GDM1 (cell line): ENCODE measurements at places on chromosomes 6 and 20.

DNA sequence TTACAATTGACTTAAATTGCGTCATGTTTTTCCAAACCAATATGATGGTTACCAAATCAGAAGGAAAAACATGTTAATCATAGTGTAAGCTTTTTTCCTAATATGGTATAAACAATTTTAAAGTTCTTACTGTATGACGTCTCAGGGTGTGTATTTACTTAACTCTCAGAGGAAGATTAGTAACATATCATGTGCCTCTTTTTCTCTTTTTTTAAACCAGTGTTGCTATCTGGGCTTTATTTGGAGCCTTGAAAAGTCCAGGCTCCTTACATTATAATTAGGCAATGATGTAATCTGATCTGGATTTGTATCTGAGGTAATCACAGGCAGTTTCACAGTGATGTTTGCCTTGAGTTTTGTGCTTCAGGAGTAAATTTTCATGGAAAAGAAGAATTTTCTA, 20.4 kb upstream of the RAB23 start:
- no peak for DNase-seq

GRCh38 chr20:4021906-4022305, 6.5 kb upstream of the RNF24 start:
- DNase-seq: no peak

DNA sequence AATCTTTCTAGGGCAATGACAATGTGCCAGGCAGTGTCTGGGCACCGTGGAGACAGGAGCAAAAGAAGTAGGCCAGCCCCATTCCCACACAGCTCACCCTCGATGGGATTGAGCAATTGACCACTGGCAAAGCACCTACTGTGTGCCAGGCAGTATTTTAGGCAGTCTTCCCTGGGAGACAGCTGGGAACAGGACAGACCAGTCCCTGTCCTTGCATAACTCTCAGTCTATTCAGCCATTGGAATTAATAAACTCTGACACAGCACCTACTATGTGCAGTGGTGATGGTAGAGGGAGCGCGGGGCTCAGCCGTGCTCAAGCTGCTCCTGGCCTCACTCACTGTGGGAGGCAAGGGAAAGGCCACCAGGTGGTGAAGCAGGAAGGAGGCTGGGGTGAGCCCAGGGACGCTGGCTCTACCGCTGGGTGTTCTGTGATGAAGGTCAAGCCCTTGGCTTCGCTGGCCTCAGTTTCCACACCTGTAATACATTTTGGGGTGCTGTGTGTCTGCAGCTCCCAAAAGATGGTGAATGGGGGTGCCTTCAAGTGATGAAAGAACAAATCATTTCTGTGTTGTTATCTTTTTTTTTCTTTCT, 122.3 kb upstream of the PMEPA1 start:
- no peak for DNase-seq

- DNase-seq: no peak
Observed at GRCh38 chr20:13396826-13397225, 175.8 kb downstream of the ISM1 start.

GRCh38 chr6:98900706-98901105, 47.0 kb downstream of the FBXL4 start:
- DNase-seq: no peak

- DNase-seq: no peak
Observed at GRCh38 chr20:36777167-36777566, 3.6 kb upstream of the DSN1 start.

DNA sequence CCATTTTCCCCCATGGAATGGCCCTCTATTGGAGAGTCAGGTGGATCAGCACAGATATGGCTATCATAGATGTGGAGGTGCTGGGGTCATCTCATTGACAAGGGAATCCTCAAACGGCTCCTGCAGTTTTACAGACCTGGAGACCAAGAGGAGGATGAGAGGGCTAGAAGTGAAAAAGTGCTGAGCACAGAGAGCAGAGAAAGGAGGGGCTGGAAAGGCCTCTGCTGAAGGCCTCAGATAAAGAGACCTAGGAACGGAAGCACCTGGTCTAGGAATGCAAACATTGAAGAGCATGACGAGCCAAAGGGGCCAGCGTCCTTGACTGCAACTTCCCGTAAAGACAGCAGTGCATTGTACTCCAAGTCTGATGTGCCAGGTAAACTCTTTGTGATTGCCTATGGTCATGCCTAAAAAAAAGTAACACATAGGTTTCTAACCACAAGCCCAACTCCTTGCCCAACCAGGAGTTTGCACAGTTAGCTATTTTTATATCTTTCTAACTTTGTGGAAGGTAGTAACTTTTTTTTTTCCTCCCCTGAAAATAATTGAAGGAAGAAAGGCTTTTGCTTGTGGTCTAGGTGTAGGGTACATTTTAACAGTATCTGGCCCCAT, 15.2 kb downstream of the RSPH4A start:
- DNase-seq: peak; percentile 50

DNA sequence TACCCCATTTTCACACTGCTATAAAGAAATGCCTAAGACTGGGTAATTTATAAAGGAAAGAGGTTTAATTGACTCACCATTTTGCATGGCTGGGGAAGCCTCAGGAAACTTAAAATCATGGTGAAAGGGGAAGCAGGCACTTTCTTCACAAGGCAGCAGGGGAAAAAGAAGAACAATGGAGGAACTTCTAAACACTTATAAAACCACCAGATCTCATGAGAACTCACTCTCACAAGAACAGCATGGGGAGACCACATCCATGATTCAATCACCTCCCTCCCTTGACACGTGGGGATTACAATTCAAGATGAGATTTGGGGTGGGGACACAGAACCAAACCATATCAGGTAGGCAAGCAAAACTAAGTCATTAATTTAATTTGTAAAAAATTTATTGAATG, 343.2 kb downstream of the FRK start:
- DNase-seq: no peak

- DNase-seq: no peak
Observed at GRCh38 chr6:170545405-170545804, 7.7 kb downstream of the PSMB1 start.

GRCh38 chr20:57900226-57900905, 190.6 kb upstream of the PMEPA1 start:
- DNase-seq: no peak

- DNase-seq: no peak
Observed at GRCh38 chr6:40720375-40720748, 133.2 kb upstream of the LRFN2 start.

DNA sequence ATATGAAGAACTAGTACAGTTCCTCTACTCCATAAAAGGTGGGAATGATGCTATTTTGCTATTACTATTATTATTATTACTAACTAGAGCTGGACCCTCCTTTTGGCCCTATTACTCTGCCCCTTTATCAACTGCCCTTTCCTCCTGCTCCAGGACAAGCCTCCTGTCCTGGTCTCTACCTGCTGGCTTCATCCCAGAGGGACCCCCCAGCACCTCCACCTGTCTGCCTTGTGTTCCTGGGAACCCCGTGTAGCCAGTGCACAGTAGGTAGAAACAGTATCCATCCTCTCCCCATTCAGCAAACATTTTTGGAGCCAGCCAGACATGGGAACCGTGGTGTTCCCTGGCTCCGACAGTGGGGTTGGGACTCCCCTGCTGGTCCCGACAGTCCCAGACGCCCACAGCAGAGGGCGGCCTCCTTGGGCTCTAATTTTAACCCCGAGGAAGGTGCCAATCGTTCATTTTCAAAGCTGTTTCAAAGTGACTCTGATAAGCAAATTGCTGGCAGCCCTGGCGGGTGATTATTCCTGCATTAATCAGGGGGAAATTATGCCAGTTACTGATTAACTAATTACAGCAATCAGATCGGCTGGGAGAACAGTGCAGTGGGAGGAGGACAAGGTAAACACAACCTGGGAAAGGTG, 44.2 kb upstream of the MDGA1 start:
- no peak for DNase-seq

GRCh38 chr6:166718516-166718915, 91.5 kb upstream of the RPS6KA2 start:
- DNase-seq: no peak

DNA sequence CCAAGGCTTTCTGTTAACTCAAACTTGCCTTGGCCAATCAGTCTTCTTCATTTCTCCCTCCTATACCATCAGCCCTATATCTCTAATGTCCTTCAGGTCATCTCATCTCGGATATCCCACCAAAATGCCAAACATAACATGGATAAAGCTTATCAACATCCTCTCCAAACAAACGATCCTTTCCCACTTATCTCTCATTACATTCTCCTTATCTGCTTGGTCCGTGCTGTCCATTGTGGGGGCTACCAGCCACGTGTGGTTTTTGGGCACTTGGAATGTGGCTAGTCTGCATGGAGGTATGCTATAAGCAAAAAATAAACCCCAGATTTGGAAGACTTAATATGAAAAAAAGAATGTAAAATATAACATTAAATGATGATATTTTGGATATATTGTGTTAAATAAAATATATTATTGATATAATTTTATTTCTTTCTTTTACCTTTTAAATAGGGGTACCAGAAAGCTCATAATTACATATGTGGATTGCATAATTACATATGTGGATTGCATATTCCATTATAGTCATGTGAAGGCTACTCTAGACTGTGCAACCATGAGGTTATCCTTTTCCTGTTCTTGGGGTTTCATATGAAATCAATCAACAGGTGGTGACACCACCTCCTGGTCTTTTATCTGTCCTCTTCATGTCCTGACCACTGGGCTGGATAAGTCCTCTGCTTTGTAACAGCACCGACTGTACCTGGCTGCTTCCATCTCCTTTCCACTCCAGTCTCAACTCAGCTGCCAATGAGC, 123.0 kb downstream of the CD83 start:
- no peak for DNase-seq

DNA sequence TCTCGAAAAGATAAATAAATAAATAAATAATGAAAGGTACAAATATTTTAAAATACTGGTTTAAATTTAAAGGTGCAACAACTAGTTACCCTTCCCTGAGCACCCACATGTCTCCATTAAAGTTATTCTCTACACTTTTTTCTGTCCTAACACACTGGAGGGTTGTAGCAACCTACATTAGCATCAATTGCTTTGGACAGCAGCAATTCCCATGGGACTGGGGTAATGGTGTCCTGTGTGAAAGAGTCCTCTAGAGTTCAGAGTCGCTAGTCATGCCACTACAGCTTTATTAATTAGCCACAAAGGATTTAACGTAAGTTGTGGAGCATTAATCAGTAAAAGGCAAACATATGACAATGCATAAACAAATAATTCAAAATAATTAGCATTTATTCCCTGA, 14.1 kb upstream of the CD24 start:
- DNase-seq: no peak

DNA sequence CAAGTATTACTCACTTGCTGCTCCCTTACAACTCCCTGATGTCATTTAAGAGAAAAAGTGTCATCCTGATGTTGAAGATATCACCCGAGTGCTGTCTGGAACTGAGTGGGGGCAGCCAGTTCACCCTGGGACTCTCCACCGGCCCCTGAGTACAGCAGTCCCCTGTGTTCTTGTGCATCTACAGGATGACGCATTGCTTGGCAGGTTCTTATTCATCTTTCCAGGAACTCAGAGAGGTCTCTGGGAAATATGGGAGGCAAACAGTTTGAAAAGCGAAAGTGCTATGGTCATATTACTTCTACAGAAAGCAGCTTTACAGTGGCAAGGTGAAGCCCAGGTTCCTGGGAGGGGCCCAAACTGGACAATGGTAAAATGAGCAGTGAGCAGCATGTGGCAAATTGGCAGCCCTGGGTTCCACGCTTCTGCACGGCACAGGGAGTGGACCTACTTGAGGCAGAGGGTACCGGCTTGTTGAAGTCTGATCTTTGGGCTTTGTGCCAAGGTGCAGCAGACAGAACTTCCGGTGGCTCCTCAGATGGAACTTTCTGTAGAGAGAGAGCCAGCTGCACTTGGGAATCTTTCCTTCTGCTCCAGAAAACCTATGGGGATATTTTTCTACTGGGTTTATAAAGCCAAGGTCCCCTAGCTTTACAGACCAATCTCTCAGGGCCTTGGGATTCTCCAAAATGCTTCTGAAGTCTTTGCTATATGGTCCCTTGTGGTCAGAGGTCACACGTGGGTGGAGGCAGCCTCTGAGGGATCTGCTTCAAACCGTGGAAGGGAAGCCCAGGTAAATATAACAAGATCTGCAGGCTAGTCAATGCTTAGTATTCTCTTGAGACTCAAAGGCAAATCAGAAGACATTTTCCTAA, 128.3 kb downstream of the MAP3K7 start:
- no peak for DNase-seq

DNA sequence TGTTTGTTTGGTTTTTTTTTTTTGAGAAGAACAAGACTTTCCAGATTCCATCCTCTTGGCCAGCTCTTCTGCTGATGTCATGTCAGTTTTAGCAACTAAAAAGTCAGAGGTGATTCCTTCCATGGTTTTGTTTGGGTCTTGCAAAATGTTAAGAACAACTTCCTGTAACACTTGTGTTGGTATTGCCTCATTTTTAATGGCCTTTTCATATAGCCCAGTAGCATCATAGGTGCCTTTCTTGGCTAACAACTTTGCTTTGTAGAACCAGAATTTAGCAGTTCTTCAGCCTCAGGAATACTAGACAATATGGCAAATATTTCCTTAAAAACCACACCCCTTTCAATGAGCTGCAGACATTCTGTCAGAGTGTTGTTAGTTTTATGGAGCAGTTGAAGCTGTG, 99.5 kb upstream of the SIRPG start:
- DNase-seq: no peak

- DNase-seq: no peak
Observed at GRCh38 chr6:37244430-37245310, 12.9 kb upstream of the TBC1D22B start.

DNA sequence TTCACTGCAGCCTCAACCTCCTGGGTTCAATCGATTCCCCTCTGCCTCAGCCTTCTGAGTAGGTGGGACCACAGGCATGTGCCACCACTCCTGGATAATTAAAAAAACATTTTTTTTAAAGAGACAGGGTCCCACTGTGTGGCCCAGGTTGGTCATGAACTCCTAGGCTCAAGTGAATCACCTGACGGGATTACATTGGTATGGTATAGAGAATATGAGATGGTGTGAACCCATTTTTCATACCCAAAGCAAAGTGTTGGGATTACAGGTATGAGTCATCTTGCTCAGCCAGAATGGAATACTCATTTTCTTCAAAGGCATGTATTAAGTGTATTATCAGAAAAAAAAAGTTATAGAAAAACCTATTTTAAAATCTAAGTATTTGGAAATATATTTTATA, 114.2 kb downstream of the AHI1 start:
- no peak for DNase-seq

DNA sequence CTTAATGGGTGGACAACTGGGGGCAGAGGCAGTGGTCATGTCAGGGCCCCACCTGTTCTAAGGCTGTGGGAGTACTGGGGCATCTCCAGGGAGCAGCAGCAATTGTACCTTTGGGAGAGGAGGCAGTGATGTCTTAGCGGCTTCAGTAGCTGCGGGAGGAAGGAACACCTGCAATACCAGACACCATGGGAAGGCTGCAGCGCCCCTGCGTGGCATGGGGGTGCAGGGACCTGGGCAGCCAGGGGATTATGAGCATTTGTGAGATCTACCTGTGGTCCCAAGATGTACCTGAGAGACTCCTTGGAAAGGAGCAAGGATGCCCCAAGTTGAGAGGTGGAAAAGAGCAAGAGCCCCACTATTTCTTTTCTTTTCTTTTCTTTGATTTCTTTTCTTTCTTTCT, 112.1 kb upstream of the GPR6 start:
- DNase-seq: no peak
